ENCODE measurements at places on chromosomes 12 and 14. TPM values are rescaled to one million over a fixed set of nuclear protein-coding genes. Genes with fewer than 3 reads are reported as not detected.

C3AR1 gene
- total RNA-seq: not detected

CATSPERB gene
- not detected for total RNA-seq

ARID4A gene
- 10.6 TPM for total RNA-seq

KRT82 gene
- total RNA-seq: not detected

WASHC3 gene
- total RNA-seq: 140 TPM

CARMIL3 gene
- total RNA-seq: 0.17 TPM

TXNDC16 gene
- total RNA-seq: 2.0 TPM

WSCD2 gene
- not detected for total RNA-seq

FGF23 gene
- not detected for total RNA-seq

LARP4 gene
- total RNA-seq: 18.9 TPM
